ENCODE measurements at places on chromosomes 2 and 18. TPM values are rescaled to one million over a fixed set of nuclear protein-coding genes. Genes with fewer than 3 reads are reported as not detected.

CUL3 gene
- total RNA-seq: 57.3 TPM

PKDCC gene
- 7.1 TPM for total RNA-seq

PLCL1 gene
- total RNA-seq: not detected

BCL11A gene
- total RNA-seq: 0.13 TPM

PSMA8 gene
- not detected for total RNA-seq

CHAC2 gene
- 20.1 TPM for total RNA-seq

IL1RL1 gene
- not detected for total RNA-seq

DSC3 gene
- total RNA-seq: not detected

ZNF396 gene
- total RNA-seq: 0.19 TPM

ANKRD39 gene
- 13.2 TPM for total RNA-seq

IL1F10 gene
- not detected for total RNA-seq

HOXD1 gene
- total RNA-seq: not detected

POU3F3 gene
- total RNA-seq: not detected

CYP27C1 gene
- 0.32 TPM for total RNA-seq

NAT8 gene
- not detected for total RNA-seq

MPHOSPH10 gene
- total RNA-seq: 28.9 TPM

MEP1B gene
- total RNA-seq: not detected

SERPINB11 gene
- total RNA-seq: not detected

ELOA2 gene
- total RNA-seq: not detected

FAM117B gene
- 1.2 TPM for total RNA-seq

RAB27B gene
- total RNA-seq: 30.9 TPM

DNAJC5G gene
- total RNA-seq: not detected

CFAP65 gene
- total RNA-seq: not detected
